Epithelial cell of proximal tubule (primary cell): ENCODE measurements at places on chromosomes 11 and 22. TPM values are rescaled to one million over a fixed set of nuclear protein-coding genes. Genes with fewer than 3 reads are reported as not detected.

DNA sequence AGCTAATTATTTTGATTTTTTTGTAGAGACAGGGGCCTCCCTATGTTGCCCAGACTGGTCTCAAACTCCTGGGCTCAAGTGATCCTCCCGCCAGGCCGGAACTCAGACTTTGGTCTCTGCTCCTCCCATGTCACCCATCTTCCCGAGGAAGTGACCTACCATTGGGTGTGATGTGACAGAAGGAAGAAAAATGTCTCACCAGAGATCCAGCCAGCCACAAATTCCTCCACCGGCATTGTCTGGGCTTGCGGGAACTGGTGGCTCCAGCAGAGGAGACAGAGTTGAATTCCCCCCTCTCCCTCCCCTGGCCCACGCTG lies 772 bp downstream of the SLC25A45 start:
- no peak for DNase-seq

DNA sequence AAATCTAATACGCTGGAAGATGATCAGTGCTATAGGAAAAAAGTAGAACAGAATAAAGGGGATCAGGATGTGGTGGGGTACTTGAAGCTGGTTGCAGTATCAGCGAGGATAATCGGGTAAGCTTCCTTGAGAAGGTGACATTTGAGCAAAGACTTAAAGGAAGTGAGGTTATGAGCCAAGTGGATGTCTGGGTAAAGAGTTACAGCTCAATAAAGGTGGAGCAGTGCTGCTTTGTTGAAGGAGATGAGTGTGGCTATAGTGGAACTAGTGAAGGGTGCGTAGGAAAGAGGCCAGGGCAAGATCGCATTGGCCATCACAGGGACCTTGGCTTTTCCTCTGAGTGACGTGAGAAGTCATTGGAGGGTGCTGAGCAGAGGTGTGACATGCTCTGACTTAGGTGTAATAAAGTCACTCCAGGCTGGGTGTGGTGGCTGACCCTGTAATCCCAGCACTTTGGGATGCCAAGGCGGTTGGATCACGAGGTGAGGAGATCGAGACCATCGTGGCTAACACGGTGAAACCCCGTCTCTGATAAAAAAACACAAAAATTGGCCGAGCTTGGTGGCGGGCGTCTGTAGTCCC lies 2.3 kb upstream of the SYVN1 start:
- DNase-seq = no peak

RPS19BP1 gene
- total RNA-seq = 126 and 197 TPM in 2 replicates

DCHS1 gene
- total RNA-seq = 1.2 and 1.8 TPM in 2 replicates

DNA sequence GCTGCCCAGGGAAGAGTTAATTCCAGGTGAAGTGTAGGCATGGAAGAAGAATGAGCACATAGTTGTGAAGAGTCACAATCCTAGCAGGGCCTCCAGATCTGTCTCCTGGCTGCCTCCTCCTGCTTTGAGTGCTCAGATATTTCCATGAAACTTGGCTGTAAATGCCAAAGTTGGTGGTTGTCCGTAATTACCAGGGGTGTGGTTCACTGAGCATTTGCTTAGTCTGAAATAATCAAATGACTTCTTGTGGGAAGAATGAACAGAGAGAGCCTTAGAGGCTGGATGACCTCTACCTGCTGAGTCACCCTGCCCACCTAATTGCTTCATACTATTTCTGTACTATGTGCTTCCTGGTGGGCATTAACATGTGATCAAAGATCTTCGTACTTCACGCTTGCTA lies 50.9 kb downstream of the APIP start:
- no peak for DNase-seq

GRCh38 chr22:49528420-49528720 lies 299.3 kb downstream of the BRD1 start:
- DNase-seq = no peak

CLMP gene
- 19.0 and 27.7 TPM in 2 replicates for total RNA-seq

- DNase-seq = no peak
These were observed 62.2 kb upstream of the FDX1 start for GRCh38 chr11:110367571-110367970.

DNA sequence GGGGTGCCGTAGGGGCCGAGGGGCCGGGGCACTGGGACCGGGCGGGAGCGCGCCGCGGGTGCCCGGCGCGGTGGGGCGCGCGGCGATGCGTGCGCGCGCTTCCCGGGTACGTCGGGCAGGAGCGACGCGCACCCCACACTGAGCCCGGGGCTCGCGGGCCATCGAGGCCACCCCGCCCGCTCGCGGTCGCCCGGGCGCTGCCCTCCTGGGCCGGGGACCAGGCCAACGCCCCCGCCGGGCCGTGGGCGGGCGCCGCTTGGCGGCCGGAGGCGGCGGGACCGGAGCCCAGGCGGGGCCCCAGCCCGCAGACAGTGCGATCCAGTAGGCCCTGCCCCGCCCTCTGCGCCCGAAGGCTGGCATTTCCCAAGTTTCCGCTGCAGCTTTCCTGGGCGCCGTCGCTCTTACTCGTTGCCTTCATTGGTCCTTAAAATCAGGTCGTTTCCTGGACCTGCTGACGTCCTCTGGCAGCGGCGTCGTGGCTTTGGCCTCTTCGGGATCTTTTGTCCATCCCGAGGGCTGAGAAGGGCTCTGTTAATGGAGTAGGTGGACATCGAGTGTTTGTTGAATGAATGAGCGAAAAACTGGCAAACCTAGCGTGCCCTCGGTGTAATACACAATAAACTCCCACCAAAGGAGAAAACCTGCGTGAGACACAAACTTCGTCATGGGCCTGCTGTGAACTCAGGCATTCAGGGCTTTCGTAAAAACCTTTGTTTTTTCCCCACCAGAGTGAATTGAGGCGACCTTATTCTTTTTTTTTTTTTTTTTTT lies 638 bp downstream of the PARVA start:
- peak; percentile 25 for DNase-seq
